Spleen (tissue), 13 donors: ENCODE measurements at places on chromosomes 2 and 18. TPM values are rescaled to one million over a fixed set of nuclear protein-coding genes. Genes with fewer than 3 reads are reported as not detected.
A peak's percentile ranks its signal among the peaks of the same experiment; 100 is the strongest.

DNA sequence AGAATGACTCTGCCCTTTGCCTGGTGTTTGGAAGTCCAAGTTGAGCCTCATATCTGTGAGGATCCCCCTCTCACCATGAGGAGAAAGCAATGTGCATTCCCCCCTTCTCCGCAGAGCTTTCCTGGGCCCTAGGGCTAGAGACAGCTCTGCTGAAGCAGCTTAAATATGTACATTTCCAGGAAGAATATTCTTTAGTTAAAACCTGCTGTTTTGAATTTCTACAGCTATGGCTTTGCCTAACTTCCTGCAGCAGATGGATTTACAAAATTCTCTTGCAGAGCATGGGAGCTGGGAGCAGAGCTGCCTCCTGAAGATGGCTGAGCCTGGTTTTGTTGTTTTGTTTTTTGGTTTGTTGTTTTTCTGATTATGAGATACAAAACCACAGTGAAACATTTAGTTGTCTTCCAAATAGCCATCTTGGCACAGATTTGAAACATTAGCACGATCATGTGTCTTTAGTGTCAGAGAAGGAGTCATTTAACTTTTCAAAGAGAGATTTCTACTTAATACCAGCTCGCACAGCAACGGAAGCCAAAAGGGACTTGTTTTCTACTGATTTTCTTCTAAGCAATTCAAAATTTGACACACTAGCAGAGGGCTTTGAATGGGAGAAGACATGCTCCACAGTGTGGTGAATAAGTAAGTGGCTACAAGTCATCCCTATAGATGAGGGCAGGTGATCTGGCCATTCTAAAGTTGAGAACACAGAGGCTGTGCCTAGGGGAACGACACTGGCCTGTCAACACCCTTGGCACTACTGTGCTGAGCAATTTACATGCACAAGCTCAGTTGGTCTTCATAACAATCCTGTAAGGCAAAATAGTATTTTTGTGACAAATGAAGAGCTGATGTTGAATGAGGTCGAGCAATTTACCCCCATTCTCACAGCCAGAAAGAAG is 222.6 kb downstream of the MREG start:
- H3K36me3 ChIP-seq: no peaks in the 10 kb centered on the region
- no peak overlapping the region for H3K27ac ChIP-seq
- H3K4me1 ChIP-seq: no peaks in the 10 kb centered on the region
- no peak overlapping the region for H3K4me3 ChIP-seq
- H3K27me3 ChIP-seq: no peaks in the 10 kb centered on the region

GRCh38 chr2:47690132-47690531 is 92.8 kb upstream of the MSH6 start:
- no peak overlapping the region for H3K4me3 ChIP-seq
- H3K36me3 ChIP-seq: no peaks in the 10 kb centered on the region
- H3K27me3 ChIP-seq: no peaks in the 10 kb centered on the region
- H3K4me1 ChIP-seq: peaks cover 16% of the 10 kb centered on the region
- H3K27ac ChIP-seq: no peak overlapping the region

DNA sequence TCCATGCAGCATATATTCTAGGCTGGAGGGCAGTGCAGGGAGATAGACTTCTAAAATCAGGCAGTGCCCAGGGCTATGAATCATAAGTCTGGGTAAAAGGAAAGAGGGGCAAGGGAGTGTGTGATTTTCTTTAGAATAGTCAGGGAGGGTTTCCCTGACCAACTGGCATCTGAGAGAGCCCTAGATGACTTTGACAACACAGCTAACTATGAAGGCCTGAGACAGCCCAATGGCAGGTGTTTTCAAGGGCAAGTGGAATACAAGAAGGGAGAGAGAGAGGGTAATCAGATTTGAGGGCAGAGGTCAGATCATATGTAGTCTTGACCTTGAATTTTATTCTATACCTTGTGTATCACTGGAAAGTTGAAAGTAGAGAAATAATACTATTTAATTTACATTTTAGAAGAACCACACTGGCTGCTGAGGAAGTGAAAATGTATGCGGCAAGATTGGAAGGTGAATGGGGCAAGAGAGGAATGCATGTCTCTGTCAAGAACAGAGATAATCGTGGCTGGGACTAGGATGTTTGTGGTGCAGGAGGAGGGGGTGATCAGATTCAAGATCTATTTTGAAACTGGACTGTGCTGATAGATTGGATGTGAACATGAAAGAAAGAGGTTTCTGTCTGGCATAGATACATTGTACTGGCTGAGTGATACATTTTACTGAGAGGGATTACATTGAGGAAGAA is 1.9 kb upstream of the ITGB6 start:
- H3K27ac ChIP-seq: no peak overlapping the region
- no peak for DNase-seq
- H3K36me3 ChIP-seq: no peaks in the 10 kb centered on the region
- H3K4me3 ChIP-seq: no peak overlapping the region

GRCh38 chr2:8452296-8452695 is 229.6 kb upstream of the ID2 start:
- H3K36me3 ChIP-seq: no peaks in the 10 kb centered on the region
- H3K27me3 ChIP-seq: peaks cover 68% of the 10 kb centered on the region
- DNase-seq: no peak
- no peak overlapping the region for H3K27ac ChIP-seq
- peaks cover 17% of the 10 kb centered on the region for H3K4me1 ChIP-seq

DNA sequence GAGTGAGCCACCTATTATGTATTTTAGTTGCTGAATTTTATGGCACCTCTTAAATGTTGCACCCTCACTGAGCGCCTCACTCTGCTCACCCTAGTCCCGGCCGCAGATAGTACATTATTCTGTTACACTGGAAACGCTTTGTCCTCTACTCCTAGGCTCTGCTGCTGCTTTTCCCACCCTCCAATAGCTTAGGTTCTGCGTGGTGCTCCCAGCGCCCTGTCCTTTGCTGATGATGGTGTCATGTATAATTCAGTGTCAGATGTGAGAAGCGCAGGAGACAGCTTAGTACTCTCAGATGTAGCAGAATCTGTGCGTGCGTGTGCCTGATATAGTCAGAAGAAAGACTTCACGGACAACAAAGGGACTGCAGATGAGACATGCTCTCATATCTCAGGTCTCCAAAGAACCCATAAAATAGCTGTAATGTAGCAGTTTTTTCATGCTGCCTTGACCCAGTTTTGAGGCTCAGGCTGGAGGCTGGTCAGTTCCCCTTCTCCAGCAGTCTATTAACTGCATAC is 1.4 kb upstream of the REEP1 start:
- H3K4me3 ChIP-seq: no peak overlapping the region
- no peak overlapping the region for H3K27ac ChIP-seq
- H3K4me1 ChIP-seq: peaks cover 26% of the 10 kb centered on the region
- H3K27me3 ChIP-seq: peaks cover 21% of the 10 kb centered on the region

DNA sequence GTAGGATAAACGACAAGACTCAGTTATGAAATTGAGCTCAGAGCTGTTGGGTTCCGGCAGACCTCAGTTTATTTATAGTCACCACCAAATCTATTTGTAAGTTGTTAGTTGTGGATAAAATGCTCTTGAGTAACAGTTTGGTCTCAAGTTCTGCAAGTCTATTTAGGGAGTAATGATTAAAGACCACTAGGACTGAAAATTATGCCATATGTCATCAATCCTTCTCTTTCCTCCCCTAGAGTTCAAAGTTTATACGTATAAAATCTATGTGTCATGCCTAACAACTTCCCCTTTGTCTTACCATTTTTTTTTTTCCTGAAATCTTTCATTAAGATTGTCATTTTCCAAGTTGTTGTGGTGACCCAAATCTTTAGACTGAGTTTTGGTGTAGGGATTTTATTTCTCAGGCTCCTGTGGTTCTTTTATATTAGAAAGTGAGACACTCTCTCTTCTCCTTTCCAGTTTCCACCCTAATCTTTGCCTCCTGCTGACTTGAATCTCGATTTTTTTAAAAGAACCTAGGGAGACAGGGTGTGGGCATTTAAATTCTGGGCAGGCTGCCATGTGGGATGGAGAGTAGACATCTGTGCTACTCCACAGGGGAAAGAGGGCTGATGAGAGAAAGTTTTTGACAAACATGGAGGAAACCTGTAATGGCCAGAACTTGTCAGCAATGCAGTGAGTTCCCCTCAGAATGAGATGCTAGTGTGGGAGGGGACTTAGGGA is 51.0 kb downstream of the LAMA3 start:
- no peak overlapping the region for H3K4me3 ChIP-seq
- H3K27ac ChIP-seq: no peak overlapping the region
- no peaks in the 10 kb centered on the region for H3K27me3 ChIP-seq
- DNase-seq: no peak
- H3K36me3 ChIP-seq: no peaks in the 10 kb centered on the region

- H3K36me3 ChIP-seq: no peaks in the 10 kb centered on the region
- H3K4me3 ChIP-seq: no peak overlapping the region
- peaks cover 14% of the 10 kb centered on the region for H3K4me1 ChIP-seq
- DNase-seq: no peak
- H3K27me3 ChIP-seq: no peaks in the 10 kb centered on the region
These were observed 61.7 kb downstream of the RNF152 start for GRCh38 chr18:61831071-61831470.

DNA sequence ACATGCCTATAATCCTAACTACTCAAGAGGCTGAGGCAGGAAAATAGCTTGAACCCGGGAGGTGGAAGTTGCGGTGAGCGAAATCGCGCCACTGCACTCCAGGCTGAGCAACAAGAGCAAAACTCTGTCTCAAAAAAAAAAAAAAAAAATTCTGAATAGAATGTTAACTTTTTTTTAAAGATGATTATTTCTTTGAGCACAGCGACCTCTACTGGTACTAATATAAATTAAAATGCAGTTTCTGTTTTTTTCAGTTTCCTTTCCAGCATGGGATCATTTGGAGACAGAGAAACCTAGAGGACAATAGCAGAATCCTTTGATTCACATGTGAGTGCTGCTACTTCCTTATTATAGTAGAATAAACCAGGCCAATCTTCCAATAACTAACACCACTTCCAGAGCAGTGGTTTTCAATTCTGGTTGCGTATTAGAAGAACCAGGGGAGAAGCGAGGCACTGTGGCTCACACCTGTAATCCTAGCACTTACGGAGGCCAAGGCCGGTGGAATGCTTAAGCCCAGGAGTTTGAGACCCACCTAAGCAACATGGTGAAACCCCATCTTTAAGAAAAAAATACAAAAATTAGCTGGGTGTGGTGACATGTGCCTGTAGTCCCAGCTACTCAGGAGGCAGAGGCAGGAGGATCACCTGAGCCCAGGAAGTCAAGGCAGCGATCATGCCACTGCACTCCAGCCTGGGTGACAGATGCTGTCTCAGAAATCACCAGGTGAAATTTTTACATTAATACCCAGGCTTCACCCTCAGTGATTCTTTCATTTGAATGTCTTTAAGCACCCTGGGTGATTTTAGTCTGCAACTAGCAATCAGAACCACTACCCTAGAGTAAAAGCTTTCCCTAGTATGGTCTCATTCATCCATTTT is 10.1 kb downstream of the SRSF7 start:
- H3K36me3 ChIP-seq: peaks cover 82% of the 10 kb centered on the region
- H3K27ac ChIP-seq: peak overlapping the region; percentile 68
- peaks cover 69% of the 10 kb centered on the region for H3K4me1 ChIP-seq
- no peak overlapping the region for H3K4me3 ChIP-seq

DNA sequence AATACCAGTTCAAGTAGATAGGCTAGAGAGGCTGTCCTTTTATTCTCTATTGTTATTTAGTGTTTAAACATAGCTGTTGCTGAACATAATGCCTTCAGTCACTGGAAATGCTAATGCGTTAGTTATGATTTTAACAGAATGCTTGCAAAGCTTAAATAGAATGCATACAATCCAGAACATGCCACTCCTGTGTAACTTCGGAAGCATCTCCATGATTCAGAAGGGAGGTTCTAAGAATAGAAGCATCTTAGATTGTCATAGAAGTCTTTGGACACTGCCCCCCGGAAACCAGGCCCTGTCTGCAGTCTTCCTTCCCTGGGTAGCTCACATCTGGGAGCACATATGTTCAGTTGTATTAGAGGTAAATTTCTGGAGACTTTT is 73.2 kb downstream of the ZNF532 start:
- H3K27me3 ChIP-seq: no peaks in the 10 kb centered on the region
- H3K4me1 ChIP-seq: peaks cover 8% of the 10 kb centered on the region
- DNase-seq: no peak
- H3K36me3 ChIP-seq: no peaks in the 10 kb centered on the region
- no peak overlapping the region for H3K4me3 ChIP-seq
- H3K27ac ChIP-seq: peak overlapping the region; percentile 68

DNA sequence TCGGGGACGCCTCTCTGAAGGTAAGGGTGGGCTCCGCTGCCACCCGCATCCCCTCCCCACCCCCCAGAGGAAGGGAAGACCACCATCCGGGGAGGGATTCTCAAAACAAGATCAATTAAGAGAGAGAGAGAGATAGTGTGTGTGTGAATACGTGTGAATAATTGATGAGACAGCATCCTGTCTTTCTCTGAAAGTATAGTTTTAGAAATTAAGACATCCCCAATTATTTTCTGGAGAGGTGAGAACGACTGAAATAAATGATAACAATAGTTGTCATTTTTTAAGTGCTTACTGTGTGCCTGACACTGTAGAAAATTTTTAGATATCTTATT is 751 bp downstream of the IL18R1 start:
- peak; percentile 86 for DNase-seq
- peaks cover 3% of the 10 kb centered on the region for H3K4me1 ChIP-seq
- no peaks in the 10 kb centered on the region for H3K36me3 ChIP-seq
- H3K27me3 ChIP-seq: no peaks in the 10 kb centered on the region
- H3K27ac ChIP-seq: peak overlapping the region; percentile 75
- H3K4me3 ChIP-seq: peak overlapping the region; percentile 71

GRCh38 chr2:128276878-128277675 is 41.6 kb downstream of the HS6ST1 start:
- H3K27ac ChIP-seq: no peak overlapping the region
- H3K36me3 ChIP-seq: peaks cover 53% of the 10 kb centered on the region
- H3K4me1 ChIP-seq: peaks cover 28% of the 10 kb centered on the region
- no peaks in the 10 kb centered on the region for H3K27me3 ChIP-seq
- no peak overlapping the region for H3K4me3 ChIP-seq

- peak overlapping the region; percentile 71 for H3K27ac ChIP-seq
- no peaks in the 10 kb centered on the region for H3K36me3 ChIP-seq
These were observed 16.6 kb downstream of the MALT1 start for GRCh38 chr18:58687871-58688308.

- H3K27me3 ChIP-seq: no peaks in the 10 kb centered on the region
- no peaks in the 10 kb centered on the region for H3K4me1 ChIP-seq
- DNase-seq: no peak
- no peaks in the 10 kb centered on the region for H3K36me3 ChIP-seq
- H3K4me3 ChIP-seq: no peak overlapping the region
These were observed 25.9 kb upstream of the CTLA4 start for GRCh38 chr2:203841654-203842053.

FAM110C gene
- polyA plus RNA-seq: 0.13 TPM

SH3RF3 gene
- 1.5 TPM for polyA plus RNA-seq

DSG4 gene
- not detected for polyA plus RNA-seq

ATP6V1B1 gene
- 0.06 TPM for polyA plus RNA-seq

FARP2 gene
- polyA plus RNA-seq: 9.1 TPM

OR6B2 gene
- polyA plus RNA-seq: not detected

MERTK gene
- 9.8 TPM for polyA plus RNA-seq
